ENCODE measurements at places on chromosomes 11 and 22.

DNA sequence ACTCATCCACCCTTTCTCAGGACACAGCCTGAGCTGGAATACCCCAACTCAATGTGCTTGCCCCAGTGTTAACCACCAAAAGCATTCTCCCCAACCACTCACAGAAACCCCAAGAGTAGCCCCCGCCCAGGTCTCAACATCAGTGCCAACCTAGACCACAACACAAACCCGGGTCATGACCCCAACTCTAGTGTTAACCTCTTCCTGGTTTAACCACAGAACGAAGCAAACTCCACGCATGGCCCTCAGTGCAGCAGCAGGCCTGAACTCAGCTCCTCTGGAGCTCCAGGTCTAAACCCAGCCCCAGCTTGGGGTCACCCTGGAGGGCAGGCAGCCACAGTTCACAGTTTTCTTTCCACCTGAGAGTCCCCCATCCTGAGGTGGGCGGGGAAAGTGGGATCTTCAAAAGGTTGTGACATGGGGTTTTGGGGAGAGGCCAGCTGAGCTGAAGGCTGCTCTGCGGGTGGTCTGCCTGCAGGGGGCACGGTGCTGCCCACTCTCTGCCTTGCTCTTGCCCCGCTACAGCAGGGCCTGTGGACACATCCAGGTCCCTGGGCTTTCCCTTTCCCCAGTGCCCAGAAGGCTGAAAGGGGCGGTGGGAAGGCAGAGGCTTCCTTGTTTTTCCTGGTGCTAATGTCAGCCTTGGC, 37.9 kb downstream of the NECTIN1 start:
- DNase-seq = peak; percentile 38

DNA sequence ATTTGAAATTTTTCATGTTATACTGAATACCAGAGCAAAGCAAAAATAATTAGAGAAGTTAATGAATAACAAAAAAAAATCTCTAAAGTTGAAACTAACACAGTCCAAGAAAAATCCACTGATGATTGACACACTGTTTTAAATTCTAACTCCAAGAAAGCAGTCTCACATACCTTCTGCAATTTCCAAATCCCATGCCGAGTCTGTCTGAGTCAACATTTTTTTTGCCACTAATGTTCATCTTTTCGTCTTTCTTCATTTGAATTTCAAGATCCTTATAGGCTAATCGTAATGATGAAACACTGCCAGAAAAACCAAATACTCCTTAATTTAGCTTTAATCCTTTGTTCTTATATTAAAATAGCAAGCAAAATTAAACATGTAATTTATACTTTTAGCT, 39.5 kb downstream of the ARFGAP3 start:
- DNase-seq = no peak

- DNase-seq = no peak
Measured at GRCh38 chr11:124791626-124792341, 8.4 kb downstream of the MSANTD2 start.

- no peak for DNase-seq
Measured at GRCh38 chr22:26534171-26534855, 22.0 kb upstream of the TFIP11 start.

DNA sequence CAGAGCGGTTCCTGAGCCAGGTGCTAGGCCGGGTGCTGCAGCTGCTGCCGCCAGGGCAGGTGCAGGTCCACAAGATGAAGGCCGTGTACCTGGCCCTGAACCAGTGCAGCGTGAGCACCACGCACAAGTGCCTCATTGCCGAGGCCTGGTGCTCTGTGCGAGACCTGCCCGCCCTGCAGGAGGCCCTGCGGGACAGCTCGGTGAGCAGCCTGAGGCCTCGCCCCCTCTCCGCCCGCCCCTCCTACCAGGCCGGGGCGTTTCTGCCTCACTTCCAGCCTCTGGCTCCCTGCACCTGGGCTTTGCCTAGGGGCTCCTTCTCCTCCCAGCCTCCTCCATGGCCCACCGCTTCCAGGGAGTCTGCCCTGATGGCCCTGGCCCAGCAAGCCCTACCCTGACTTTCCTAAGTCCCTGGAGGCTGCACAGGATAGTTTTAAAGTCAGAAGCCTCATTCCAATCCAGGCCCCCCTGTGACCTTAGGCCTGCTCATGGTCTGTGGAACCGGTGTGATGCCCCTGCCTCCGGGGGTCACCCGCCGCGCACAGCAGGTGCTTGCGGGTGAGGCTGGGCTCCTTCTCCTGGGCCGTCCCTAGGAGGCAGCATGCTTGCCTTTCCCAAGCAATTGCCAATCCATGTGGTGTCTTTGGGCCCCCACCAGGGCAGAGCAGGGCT, 5.5 kb downstream of the TCIRG1 start:
- no peak for DNase-seq

GRCh38 chr11:62579252-62579651, 5.6 kb upstream of the EEF1G start:
- DNase-seq = no peak

GRCh38 chr11:11263238-11264005, 89.6 kb downstream of the CSNK2A3 start:
- DNase-seq = no peak

DNA sequence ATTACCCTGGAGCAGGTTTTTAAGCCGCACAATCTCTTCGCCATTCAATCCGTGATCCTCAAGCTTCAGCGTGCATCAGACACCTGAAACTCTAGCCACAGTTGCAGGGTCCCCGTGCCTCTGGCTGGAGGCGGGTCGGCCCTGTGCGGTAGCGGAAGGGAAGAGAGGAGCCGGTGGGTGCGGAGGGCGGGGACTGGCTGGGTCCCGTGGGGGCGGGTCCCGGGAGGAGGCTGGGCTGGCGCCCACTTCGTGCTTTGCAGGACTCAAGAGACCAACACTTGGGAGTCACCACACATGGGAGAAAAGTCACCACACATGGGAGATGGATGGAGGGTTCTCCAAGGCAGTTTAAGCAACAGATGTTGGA, 772 bp downstream of the C22orf15 start:
- no peak for DNase-seq

DNA sequence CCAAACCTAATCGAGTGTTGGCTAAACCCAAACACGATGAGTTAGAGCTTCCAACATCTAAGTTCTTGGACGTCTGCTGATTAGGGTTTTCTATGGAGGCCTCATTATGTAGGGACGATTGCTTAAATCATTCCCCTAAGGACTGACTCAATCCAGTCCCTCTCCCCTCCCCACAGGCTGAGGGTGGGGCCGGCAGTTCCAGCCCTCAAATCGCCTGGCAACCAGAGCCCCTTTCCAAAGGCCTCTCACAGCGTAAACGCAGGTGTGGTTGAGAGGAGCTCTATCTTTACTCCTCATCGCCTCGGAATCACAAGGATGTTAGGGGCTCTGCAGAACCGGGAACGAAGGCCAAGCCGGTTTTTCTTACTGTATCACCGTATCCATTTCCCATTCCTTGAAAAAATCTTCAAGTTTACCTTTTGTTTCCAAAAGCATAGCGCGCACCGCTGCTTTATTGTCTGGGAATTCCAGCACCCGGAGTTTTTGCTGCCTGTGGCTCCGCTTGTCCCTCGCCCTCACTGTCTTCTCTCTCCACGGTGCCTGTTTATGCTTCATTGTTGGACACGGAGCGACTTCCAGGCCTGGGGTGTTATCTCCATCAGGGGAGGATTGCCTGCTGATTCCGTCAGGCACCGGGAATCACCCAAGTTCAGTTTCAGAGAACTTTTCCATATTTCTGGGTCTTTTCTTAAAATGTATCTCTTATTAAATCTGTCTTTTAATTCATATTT, 13.8 kb upstream of the IFITM3 start:
- no peak for DNase-seq

- DNase-seq = no peak
Measured at GRCh38 chr11:49442669-49443068, 234.3 kb upstream of the FOLH1 start.

DNA sequence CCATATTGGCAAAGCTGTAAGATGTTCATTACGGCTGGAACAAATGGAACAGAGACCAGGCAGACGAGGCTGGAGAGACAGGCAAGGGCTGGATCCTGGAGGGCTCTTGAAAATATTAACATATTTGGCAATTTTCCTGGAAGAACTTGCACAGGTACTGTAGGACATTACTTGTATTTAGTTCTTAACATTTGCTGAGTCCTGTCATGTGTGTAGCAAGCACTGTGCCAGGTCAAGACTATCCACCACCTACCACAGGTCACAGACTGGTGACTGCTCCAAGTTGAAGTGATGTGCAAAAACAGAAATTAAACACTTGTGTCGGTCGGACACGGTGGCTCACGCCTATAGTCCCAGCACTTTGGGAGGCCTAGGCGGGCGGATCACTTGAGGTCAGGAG, 58.7 kb upstream of the TNRC6B start:
- DNase-seq = no peak

DNA sequence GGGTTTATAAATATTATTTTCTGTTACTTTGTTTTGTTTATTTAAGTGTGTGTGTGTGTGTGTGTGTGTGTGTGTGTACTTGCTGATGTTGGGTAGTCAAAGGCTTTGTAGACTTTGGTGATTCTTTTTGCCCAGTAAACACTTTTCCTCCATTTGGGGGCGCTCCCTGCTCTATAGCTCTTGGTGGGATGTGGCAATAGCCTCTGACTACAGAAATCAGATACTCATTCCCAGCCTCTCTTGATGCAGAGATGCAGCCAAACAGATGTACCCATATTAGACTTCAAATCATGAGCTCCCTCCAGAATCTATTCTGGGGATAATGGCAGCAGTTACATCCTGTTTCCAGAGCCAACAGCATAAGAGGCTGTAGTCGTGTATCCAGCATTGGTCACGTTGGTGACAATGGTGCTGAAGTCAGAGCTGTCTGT, 33.4 kb upstream of the APOL5 start:
- DNase-seq = peak; percentile 25

GRCh38 chr11:129215506-129216245, 23.6 kb upstream of the ARHGAP32 start:
- no peak for DNase-seq

GRCh38 chr11:89536926-89537325, 45.8 kb upstream of the NOX4 start:
- DNase-seq = no peak

GRCh38 chr11:33413301-33413700, 156.1 kb downstream of the HIPK3 start:
- no peak for DNase-seq

DNA sequence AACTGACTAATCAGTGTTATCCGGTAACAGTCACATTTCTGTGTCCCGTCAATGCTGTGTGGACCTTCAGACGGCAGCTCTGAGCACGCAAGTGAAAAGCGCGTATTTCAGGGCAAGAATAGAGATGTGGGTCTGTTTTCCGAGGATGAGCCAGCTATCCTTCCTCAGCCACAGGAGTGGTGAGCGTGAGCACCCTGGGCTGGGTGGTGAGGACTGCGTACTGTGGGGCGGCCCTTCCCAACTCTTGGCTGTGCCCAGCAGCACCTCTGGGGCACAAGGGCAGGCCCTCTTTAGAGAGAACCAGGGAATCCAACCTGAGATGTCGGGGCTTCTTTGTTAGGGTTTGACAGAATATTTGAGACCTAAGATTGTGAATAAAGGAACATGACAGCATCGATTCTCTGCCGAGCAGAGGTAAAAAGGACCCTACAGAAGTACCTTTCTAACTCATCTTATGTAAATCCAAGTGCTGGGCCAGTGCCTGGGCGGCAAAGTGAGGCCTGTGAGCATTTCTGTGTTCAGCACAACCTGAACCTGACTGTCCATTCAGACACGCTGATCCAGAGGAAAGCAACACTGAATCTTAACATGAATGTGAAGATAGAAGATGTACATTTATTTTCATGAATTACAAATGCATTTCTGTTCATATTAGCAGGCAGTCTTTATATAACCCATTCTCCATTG, 26.5 kb upstream of the YPEL1 start:
- no peak for DNase-seq

DNA sequence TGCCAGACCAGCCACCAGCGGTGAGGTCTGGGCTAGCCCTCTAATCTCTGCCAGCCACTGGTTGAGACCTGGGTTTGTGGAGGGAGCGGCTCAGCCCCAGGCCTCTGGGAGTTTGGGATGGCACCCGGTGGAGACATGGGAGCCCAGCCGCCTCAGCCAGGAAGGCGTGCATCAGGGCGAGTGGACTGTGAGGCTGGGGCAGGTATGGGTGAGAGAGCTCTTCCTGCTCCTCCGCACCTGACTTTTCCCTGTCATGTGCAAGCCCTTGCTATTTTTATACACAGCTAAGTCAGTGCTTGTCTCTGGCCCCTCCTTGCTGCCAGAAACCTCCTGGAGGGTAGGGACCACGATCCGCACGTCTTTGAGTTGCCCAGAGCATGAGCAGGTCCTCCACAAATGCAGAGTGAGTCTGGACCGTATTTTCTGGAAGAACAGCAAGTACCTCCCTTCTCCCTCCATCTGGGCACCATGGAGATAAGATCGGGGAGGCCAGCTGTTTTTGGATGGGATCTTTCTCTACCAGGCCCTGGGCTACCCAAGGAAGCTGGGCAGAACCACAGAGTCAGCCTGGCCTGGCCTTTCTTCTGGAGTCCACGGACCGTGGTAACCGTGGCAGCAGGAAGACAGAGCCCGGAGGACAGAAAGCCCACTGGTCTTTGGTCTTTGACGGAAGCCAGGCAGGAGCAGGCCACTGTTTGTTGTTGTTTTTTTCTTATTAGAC, 53.3 kb downstream of the IGLL1 start:
- no peak for DNase-seq

GRCh38 chr11:118169300-118170140, 6.9 kb downstream of the SCN2B start:
- DNase-seq = no peak

DNA sequence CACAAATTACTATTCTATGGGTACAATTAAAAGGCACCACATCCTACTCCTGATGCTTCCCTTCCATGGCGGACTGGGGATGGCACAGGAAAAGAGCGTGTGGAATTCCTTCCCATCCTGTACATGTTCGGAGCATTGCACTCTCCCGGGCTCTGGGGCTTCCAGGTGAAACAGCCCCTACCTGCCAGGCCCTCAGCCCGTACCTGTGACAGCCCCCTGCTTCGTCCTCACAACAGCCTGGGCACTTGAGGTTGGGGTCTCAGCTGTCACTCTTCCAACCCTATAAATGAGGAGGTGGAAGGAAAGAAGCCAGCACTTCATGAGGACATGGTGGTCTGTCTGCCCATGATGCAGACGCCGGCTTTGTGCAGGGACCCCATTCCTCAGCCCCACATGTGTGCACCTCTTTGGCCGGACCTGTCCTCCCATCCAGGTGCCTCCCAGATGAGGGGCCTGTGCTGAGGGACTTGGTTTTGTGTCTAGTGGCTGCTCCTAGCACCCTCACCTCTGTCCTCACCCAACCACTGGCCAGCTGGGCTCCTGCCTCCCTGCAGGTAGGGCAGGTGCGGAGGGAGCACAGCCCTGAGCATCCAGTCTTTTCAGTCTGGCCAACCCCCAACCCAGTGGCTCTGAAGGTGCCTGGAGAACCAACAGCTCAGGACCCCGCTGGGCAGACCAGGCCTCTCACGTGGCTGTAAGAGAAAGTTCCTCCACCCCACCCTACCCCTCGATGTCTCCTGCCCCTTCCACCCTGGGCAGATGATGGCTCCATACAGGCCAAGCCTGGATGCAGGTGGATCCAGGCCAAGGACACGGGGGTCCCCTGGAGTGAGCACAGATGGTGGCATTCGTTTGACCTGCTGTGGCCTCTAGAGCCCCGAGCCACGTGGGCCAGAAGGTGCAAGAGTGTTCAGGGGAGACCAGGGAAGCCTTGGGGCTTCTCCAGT, 23.4 kb upstream of the WNT7B start:
- no peak for DNase-seq

GRCh38 chr11:3353066-3353465, 25.9 kb downstream of the ZNF195 start:
- no peak for DNase-seq

- DNase-seq = no peak
Measured at GRCh38 chr11:73622926-73623593, 23.3 kb upstream of the PLEKHB1 start.

- no peak for DNase-seq
Measured at GRCh38 chr22:36577019-36577418, 48.1 kb upstream of the EIF3D start.

GRCh38 chr22:49155039-49155769, 672.5 kb downstream of the BRD1 start:
- no peak for DNase-seq

GRCh38 chr11:118434123-118434552, 2.2 kb upstream of the KMT2A start:
- DNase-seq = no peak
